AG20443 (cell line): ENCODE measurements at places on chromosomes 16 and 17.

DNA sequence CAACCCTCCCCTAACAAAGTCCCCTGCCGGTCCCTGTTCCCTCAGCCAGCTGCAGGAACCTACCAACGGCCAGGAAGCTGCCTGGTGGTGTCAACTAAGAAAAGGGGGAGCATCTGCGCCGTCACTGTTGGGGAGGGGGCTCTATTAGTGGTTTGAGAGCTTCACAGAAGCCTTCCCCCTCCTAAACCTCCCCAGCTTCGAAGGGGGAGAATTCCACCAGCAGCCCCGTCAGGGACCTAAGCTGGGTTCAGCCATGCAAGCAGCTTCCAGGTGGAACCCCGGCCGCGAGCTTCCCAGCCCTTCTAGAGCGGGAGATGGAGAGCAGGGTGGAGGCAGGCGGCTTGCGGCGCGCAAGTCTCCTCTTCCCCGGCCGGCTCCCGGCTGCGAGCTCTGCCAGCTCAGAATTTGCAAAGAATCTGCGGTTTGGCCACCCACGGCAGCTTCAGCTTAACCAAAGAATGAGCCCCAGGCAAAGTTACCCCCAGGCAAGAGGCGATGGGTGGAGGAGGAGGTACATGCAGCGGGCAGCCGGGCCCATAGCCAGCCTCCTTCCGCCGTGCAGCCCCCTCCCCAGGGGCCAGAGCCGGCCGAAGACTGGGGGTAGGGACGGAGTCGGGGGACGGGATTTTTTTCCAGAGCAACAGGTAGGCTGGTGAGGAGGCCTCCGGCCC, 33.7 kb downstream of the DDX19A start:
- peak; percentile 86 for DNase-seq

DNA sequence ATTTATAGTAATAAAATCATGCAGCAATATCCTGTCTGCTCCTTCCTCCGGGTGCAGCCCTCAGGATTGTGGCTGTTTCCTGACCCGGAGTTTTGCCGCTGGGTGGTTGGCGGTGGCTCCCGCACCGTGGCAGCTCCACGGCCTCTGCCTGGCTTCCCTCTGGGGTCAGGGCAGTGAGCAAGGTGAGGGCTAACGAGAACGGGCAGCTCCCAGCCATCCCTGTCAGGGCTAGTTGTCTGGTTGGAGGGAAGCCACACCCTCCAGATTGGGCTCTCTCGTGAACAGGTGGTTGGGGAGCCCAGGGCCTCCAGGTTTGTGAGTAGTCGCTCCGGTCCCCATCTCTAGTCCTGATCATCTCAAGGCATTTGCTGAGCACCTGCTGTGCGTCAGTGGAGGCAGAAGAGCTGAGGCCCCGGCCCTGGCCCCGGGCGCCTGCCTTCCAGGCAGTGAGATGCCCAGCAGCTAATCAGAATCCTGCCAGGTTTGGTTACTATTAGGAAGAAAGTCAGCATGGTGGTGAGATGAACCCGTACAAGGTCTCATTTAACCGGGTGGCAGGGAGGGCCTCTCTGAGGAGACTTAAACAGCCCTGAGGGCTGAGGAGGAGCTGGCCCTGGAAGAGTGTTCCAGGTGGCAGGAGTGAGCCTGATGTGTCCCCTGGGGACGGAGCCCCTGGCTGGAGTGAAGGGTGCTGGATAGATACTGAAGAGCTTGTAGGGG, 2.3 kb upstream of the NUDT16L1 start:
- DNase-seq: no peak

GRCh38 chr16:67877064-67877463, 4.2 kb downstream of the EDC4 start:
- DNase-seq: no peak

GRCh38 chr16:82185012-82185411, 15.0 kb upstream of the MPHOSPH6 start:
- DNase-seq: no peak

DNA sequence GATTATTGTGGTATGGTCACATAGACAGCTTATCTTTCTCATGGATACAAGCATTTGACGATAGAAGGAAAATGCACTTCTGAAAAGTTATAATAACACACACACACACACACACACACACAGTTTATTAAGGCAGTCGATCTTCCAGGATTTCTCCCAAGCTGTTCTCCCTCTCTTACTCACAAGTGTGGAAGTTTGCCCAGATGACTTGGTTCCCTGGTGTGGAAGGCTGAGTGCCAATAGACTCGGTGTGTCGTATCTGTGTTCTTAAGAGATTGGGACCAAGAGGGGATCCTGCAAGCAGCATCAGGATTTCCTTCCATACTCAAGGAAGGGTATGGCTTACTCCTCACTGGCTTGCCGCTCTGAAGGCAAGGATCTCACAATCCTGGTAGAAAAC, 279.6 kb downstream of the HS3ST3B1 start:
- DNase-seq: peak; percentile 17

- no peak for DNase-seq
Measured at GRCh38 chr16:8665529-8665928, 8.9 kb upstream of the ABAT start.

DNA sequence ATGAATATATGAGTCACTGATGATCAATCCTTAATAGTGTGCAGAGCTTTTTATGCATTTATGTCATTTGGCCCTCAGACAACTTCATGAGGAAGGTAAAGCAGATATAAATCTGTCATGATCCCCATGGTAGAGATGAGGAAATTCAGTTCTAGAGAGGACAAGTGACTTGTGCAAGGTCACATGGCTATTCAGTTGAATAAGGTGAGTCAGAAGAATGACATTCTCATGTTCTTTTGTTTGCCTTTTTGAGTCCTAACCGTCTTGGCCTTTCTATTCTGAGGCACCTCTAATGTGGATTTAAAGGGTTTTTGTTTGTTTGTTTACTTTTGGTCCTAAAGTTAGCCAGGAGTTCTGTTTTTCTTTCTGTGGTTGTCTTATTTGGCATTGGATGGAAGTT, 116.2 kb upstream of the ELAC2 start:
- DNase-seq: no peak

GRCh38 chr17:68480885-68481284, 23.6 kb upstream of the WIPI1 start:
- no peak for DNase-seq
